ENCODE measurements at places on chromosomes 12 and 14.
A peak's percentile ranks its signal among the peaks of the same experiment; 100 is the strongest.

DNA sequence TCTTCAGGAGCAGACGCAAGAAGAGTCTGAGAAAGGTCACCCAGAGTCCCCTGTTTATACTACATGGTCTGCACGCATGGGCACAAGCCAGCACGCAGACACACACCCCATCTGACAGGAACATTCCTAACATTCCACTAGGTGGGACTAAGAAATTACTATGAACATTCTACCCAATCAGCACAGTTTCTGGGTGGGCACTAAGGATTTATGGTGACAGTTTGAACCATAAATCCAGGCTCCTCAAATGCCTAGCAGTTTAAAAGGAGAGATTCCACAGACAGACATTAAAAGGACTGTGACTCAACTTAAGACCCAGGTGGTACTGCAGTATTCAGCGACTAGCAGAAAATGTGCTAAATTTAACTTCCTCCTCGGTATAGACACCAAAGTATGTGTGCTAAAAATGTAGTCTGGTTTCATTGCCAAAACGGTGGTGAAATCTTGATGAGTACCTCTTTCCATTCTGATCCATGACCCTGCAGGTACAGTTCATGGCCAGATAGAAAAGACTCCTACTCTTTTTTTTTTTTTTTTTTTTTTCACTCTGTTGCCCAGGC is 16.2 kb downstream of the ABHD4 start:
- peak; percentile 99 for DNase-seq

DNA sequence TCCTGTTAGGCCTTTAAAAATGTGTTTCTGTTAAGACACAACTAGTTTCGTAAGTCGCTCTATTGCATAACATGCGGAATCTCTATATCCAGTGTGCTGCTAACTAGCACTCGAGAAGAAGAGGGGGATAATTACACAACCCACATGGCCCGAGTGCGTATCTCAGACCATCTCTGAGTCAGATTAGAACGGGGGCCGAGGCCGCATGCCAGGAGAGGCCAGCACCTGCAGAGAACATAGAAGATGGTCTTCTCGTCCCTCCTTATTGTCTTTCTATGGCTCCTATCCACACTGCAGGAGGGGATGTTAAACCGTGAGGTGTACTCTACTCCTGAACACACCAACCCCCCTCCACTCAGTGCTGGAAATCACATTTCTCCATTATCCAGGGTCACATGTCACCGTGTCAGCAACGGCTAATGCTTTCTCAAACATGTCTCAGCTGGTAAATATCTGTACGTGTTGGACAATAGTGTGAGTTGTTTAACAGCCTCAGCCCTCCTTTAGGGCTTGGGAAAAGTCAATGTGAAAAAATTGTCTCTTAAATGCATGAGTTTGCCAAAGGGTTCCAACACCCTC is 56.3 kb downstream of the CCDC88C start:
- peak; percentile 18 for DNase-seq

- no peak for DNase-seq
These were observed 431.0 kb upstream of the TMPO start for GRCh38 chr12:98084391-98084790.

DNA sequence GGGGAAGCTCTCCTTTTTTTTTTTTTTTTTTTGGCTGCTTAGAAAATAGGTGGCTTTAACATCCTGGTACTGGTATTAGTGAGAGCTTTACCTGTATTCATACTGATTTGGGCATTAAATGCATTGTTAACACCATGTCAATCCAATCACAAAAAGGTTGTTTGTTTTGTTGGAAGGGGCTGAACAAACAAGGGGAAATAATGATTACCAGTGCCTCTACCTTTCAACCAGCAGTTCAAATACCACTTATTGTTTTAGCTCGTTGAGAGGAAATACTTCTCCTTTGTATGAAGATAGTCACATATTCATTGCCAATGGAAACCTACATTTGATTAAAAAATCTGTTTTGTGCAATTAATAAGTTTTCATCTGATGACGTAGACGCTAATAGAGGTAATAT is 72.9 kb downstream of the MIPOL1 start:
- DNase-seq = no peak

DNA sequence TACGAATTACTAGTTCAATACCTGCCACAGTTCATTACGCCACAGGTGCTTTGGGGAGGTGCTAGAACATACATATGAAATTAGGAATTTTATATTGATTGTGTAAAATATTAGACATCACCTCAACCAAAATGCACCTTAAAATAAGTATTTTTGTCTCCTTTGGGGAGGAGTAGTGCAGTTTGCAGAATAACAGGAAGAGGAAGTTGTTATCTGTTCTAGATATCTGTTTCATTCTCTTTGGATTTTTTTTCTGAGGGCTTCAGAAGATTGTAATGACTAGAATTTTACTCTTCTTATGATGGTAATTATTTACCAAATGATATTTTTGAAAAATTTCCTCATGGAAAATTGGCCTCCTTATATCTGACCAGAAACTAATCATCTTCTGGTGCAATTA is 9.9 kb upstream of the GYS2 start:
- no peak for DNase-seq
